Brain microvascular endothelial cell (primary cell): ENCODE measurements at places on chromosomes 11 and 22.

DNA sequence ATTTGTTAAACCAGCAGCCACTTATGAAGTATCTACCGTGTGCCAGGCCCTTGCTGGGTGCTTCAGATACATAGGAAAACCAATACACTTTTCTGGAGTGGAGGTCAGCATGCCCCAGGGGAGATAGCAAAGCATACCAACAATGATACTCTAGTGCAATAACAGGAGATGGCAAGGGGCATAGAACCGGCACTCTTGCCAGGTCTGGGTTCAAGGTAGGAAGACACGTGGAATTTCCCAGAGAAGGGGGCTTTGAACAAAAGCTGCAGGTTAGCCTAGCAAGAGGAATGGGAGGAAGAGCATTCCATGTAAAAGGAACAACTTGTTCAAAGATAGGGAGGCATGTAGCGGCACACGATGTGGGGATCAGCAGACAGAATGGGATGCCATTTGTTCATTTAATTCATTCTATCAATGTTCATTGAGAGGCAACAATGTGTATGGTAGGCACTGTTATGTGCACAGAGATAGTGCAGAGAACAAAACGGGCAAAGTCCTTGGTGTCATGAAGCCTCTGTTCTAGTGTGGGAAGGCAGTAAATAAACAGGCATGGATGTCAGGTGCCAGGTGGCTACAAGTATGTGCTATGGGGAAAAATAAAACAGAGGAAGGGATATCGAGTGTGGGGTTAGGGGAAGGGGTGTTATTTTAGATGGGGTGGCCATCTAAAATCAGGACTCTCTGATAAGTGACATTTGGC is 162.6 kb upstream of the E2F8 start:
- no peak for DNase-seq

DNA sequence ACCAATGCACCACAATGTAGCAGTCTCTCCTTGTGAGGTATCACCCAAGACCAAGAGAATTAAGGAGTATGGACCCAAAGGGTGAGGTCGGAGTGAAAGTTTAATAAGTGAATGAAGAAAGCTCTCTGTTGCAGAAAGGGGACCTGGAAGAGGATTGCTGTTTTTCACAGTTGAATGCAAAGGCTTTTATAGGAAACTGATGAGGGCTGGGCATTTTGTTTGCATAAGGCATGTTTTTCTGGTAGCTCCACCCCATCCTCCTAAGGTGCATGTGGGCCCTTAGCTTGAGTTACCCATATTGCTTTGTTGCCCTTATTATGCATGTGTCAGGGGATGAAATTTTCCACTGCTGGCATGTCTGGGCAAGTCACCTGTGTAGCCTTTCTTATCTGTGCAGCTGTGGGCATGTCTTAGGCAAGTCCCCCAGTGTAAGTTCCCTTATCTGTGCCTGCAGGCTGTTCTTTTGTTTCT is 64.7 kb downstream of the BDNF start:
- DNase-seq, result no peak

- DNase-seq, result no peak
Measured at GRCh38 chr11:84947970-84948580, 679.1 kb downstream of the DLG2 start.

GRCh38 chr22:39942439-39943230 is 17.6 kb upstream of the TMA7B start:
- DNase-seq, result no peak

DNA sequence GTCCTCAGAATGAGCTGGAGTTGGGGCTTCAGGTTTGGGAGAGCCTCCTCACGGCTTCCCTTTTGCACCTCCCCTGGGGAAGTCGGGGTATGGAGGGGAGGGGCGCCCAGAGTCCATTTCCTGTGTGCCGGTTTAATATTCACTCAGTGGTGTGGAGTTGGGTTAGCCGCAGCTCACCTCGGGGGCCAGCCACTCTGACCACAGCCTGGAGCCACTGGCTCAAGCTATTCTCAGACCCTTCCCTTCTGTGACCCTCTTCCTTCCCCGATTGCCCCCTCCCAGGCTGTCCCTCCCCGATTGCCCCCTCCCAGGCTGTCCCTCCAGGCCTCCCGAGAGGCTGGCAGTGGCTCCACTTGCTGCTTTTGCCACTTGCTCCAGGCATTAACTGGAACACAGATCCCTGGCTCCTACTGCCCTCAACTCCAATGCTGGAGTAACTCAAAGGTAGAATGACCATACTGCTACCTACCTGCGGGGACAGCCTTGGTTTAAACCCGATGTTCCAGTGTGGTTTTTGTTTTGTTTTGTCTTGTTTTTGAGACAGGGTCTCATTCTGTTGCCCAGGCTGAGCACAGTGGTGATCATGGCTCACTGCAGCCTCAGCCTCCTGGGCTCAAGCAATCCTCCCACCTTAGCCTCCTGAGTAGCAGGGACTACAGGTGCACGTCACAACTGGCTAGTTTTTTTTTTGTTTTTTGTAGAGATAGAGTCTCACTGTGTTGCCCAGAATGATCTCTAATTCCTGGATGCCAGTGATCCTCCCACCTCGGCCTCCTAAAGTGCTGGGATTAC is 29.3 kb downstream of the RPUSD4 start:
- DNase-seq, result no peak

- DNase-seq, result no peak
Measured at GRCh38 chr11:98180511-98180910, 840.2 kb upstream of the CNTN5 start.

- DNase-seq, result no peak
Measured at GRCh38 chr11:23859087-23859486, 637.8 kb upstream of the LUZP2 start.

GRCh38 chr11:77111277-77111676 is 8.6 kb downstream of the OMP start:
- DNase-seq, result no peak

DNA sequence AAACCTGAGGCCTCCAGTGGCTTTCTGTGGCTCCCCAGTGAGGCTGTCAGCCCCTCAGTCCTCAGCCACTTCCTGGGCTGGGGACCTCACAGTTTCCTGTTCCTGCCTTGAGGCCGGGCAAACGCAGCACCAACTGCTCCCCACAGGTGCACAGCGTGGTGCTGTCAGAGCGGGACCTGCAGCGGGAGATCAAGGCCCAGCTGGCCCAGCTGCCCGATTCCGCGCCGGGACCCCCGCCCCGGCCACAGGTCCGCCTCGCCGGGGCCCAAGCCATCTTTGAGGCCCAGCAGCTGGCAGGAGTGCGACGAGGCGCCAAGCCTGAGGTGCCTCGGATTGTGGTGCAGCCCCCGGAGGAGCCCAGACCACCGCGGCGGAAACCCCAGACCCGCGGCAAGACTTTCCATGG is 5.4 kb downstream of the TBC1D10C start:
- no peak for DNase-seq

DNA sequence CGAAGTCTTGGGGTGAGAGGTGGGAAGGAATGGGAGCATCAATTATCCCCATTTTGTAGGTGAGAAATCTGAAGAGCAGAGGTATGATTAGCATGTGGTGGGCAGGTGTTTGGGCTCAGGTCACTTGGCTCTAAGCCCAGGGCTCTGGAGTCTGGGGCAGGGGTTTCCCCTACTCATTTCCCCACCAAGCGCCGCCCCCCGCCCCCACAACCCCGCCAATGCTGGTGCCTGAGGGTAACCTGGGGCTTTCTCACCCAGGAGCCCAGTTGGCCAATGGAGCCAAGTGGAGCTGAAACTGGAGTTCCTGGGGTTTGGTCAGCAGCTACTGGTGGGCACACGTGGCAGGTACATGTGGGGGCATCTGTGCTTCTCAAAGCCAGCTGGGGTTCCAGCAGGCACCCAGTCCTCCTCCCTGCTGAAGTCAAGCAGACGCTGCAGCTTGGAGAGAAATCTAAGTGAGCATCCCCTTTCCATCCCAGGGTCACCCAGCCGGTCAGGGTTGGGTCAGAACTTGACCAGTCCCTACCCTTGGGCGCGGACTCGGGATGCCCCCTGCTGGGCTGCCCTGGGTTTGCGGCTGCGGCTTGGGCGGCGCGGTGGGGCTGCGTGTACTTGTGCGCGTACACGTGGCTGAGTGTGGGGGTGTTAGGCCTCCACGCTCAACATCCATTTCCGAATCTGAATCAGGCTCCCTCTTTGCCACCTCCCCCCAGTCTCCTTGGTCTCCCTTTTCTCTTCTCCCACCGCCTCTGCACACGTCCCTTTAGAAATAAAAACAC is 1.7 kb upstream of the CHRM1 start:
- DNase-seq, result no peak

- no peak for DNase-seq
Measured at GRCh38 chr11:66315921-66316811, 678 bp downstream of the CD248 start.

- no peak for DNase-seq
Measured at GRCh38 chr22:48428631-48429371, 1398.9 kb downstream of the BRD1 start.

DNA sequence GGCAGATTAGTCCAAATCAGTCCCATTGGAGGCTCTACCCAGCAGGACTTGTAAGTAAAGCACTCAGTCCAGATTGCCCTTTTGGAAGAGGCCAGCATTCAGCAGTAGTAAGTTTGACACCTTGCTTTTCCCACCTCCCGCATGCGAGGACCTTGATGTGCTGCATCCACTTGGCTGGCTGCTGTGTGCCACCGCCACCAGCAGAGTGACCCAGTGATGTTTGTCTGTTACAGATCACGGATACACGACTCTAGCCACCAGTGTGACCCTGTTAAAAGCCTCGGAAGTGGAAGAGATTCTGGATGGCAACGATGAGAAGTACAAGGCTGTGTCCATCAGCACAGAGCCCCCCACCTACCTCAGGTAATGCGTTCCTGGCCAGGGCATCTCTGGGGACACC is 6.6 kb downstream of the SMARCB1 start:
- DNase-seq, result no peak

- peak; percentile 51 for DNase-seq
Measured at GRCh38 chr11:96161307-96162089, 181.5 kb downstream of the MAML2 start.

DNA sequence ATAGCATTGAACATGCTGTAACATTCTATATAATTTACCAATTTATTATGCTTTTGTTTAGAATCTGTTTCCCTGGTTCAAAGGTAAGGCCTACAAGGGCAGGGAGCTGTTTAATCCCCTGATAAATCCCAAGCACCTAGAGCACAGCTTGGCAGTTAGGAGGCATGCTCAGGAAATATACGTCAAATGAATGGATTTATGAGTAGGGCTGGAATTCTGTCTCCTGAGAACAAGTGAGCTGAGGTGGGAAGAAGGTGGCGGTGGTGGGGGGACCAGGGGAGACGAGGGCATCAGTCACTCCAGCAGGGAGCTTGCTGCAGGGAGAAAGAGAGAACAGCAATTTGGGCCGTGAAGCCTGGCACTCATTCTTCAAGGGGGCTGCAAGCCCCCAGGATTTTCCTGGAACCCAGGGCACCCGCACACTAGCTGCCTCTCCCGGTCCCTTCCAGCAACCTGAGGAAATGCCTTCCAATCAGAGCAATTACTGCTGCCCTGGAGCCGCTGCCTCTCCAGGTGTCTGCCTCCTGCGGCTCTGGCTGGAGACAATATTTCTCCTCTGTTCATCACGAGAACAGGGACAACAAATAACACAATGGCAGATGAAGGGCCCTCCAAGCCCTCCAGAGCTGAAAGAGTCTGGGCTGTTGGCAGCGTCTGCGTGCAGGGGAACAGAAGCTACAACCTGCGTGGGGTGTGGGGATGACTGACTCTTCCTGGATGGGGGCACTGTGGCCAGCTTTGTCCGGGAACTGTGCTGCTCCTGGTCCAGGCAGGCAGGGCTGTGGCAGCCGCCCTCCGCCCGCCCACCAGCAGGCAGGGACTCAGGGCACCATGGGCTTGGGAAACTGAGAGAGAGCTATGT is 233.4 kb downstream of the ST3GAL4 start:
- DNase-seq, result no peak

GRCh38 chr22:43924877-43925276 is 1.3 kb downstream of the PNPLA3 start:
- DNase-seq, result no peak

DNA sequence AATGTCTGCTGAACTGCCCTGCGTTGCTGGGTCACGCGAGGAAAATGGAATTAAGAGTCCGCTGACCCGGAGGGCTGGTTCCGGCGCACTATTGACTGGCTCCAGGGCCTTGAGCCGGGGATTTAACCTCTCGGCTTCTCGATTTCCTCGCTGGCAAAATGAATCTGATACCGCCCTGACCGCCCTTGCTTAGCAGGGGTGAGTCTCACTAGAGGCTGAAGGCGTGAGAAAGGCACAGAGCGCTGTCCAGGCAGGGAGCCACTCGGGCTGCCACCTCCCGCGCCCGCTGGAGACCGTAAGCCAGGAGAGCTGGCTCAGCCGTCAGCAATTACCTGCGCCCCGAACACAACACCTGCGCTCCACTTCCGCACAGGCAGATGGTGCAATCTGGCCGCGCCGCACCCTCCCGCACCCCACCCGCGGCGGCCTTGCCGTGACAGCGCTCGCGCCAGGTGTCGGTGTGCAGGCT is 65.6 kb downstream of the BUD13 start:
- no peak for DNase-seq

GRCh38 chr11:46437122-46437689 is 45.6 kb upstream of the CHRM4 start:
- DNase-seq, result no peak

GRCh38 chr11:93498641-93499040 is 44.5 kb downstream of the SMCO4 start:
- peak; percentile 37 for DNase-seq
